Left cardiac atrium (tissue), 4 donors: ENCODE measurements at places on chromosomes 5 and 9.
A peak's percentile ranks its signal among the peaks of the same experiment; 100 is the strongest.

DNA sequence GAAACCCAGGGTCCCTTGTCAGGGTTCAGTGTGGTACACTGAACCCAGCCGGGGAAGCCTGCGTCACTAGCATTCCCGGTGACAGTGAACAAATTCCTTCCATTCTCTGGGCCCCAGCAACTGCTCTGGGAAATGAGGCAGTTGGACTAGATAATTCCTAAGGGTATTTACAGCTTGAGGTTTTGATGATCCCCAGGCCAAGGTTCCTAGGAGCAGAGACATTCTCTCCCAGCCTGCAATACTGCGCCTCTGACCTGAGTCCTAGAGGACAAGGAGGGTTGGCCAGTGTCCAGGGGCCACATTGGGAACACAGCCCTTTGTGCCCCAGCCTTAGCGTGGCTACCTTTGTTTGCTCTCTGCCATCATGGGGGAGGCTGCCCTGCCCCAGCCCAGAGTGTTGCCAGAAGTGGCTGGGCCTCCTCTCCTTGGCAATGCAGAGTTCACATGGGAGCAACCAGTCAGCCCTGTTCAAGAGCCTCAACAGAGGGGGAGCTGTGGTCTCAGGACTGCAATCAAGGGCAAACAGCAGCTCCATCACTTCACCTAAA, 178.2 kb downstream of the SEC61B start:
- peak; percentile 33 for DNase-seq

DNA sequence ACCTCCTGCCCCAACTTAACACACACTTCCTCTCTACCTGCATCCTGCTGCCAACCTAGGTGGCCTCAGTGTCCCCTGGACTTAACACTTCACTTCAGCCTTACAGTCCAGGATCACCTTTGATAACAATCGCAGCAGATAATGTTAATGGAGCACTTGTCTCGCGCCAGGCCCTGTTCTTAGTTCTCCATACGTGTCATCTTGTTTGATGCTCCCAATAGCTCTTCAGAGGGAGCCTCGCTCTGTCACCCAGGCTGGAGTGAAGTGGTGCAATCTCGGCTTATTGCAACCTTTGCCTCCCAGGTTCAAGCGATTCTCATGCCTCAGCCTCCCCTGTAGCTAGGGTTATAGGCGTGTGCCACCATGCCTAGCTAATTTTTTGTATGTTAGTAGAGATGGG, 62.7 kb upstream of the SHB start:
- DNase-seq, result no peak

- no peak for DNase-seq
These were observed 311.3 kb downstream of the ASTN2 start for GRCh38 chr9:117103438-117104110.

GRCh38 chr5:17405976-17406375, 92.1 kb upstream of the TAF11L2 start:
- no peak for DNase-seq

DNA sequence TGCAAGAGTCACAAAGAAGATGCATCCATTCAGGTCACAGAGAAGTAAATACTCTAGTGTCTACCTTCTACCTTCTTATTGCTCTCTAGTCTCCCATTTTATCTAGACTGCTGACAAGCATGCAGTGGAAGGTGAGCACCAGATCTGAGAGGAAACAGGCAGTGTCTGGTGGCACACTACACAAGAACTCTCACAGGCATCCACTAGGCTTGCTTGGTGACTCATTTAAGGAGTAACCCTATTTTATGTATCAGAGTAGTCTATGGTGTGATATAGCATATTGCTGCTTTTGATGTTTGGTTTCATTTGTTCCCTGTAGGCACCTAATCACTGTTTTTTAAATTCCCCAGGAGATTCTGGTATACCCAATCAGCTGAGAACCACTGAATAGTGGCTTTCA, 1.6 kb upstream of the THBS4 start:
- DNase-seq, result no peak

GRCh38 chr9:127404631-127405030, 7.7 kb downstream of the SLC2A8 start:
- no peak for DNase-seq

- DNase-seq, result no peak
These were observed 126.9 kb downstream of the SPOCK1 start for GRCh38 chr5:137372016-137372772.

- DNase-seq, result no peak
These were observed 33.1 kb upstream of the HTR4 start for GRCh38 chr5:148687427-148687826.

GRCh38 chr5:112978836-112979235, 2.2 kb downstream of the DCP2 start:
- DNase-seq, result no peak

DNA sequence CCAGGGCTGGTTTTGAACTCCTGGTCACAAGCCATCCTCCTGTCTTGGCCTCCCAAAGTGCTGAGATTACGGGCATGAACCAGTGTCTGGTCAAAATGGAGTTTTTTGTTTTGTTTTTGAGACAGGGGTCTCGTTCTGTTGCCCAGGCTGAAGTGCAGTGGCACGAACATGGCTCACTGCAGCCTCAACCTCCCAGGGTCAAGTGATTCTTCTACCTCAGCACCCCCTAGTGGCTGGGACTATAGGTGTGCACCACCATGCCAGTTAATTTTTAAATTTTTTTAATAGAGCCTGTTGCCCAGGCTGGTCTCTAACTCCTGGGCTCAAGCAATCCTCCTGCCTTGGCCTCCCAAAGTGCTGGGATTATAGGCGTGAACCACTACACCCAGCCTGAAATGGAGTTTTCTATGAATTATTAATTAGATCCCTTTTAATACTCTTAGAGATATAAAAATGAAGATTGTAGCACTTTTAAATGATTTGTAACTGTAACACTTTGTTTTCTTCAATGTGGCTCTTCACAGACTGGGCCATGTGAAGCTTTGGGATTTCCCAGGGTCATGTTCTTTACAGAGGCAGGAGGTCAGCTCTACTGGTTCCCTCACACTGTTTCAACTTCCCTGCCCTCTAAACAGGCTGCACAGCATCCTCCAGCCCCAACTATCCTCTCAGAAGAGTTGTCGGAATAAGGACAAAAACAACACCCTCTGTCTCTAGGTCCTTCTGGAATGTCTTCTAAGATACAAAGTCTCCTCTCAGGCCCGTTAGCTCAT, 32.7 kb upstream of the SPARC start:
- DNase-seq, result peak; percentile 55
